ENCODE measurements at places on chromosomes 6 and 20. TPM values are rescaled to one million over a fixed set of nuclear protein-coding genes. Genes with fewer than 3 reads are reported as not detected.
A peak's percentile ranks its signal among the peaks of the same experiment; 100 is the strongest.

DNA sequence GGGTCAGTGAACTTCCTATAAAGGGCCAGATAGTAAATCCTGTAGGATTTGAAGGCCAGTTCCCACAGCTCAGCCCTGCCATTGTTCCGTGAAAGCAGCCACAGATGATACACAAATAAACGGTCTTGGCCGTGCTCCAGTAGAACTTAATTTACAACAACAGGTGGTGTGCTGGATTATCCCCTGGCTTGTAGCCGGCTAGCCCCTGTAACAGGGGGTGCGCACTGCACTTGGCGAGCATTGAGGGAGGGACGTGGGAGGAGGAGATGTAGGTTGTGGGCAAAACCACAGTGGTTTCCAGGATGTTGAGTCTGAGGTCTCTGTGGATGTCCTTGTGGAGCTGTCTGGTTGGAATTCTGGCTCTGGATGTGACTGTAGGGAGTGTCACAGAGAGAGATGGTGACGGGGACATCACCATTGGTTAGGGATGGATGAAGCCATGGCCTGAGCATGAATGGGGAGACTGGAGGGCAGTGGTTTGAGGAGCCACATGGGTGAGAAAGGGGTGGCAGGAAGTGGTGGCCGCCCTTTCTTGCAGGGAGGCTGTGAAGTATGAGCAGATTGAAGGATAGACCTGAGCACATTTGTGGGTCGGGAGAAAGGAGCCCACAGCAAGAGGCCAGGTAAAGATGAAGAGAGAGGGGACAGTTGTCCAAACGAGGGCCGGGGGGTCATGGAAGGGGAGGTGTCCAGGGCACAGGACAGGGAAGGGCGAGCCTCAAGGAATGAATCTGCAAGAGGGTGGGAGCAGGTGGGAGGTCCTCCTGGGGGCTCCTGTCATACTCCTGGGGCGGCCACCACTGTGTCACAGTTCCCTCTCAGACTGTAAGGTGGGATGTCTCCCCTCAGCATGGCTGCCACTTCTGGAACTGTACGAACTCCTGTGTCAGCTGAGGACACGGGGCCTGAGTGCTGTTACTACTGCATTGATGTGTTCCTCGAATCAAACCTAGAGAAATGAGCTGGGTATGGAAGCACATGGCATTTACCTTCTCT, 53.6 kb downstream of the CDH26 start:
- DNase-seq, result no peak

GRCh38 chr6:163691049-163691448, 276.5 kb downstream of the QKI start:
- DNase-seq, result no peak

DNA sequence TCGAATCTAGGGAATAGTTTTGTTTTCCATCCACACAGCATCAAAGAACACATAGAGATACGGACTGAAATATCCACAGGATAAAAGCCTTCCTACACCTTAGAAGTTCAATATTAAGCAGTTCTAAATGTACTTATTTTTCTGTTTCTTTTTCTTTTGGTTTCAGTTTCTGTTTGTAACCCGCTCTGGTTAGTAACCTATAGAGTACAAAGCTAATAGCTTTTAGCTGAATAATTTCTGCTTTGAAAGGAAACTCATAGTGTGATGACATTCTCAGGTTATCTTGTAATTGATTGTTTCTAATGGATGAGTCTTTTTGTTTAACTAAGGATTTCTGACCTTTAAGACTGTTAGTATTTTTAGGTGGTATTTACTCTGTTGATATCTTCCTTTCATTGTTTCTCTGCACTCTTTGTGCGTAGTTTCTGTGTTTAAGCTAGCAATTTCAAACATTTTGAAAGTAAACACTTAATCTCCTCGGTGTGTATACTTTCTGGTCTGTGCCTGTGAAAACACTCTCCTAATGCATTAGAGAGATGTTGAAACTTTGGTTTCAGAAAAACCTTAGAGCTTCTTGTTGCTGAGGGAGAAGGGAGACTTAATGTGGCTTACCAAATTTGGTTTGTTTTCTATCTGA, 385.5 kb downstream of the HDGFL1 start:
- peak; percentile 49 for DNase-seq

- DNase-seq, result no peak
Measured at GRCh38 chr20:62409931-62410745, 3.1 kb upstream of the CABLES2 start.

GRCh38 chr6:79377888-79378348, 143.4 kb upstream of the HMGN3 start:
- no peak for DNase-seq

DNA sequence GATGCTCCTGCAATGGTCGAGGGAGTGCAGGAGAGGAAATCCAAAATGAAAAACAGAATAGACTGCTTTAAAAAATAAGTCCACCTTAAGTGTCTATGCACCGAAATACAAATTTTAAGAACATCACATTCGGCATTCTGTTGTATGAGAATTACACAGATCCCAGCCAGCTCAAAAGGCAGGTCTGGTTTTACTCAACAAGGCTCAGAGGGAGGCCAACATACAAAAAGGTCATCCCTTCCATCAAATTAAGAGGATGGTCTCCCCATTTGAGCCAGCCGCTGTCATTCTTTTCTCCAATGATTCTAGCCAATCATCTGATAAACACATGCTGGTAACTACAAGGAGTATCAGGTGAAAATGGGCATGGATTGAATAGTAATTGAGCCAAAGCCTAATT, 7.9 kb downstream of the ATXN1 start:
- DNase-seq, result no peak

DNA sequence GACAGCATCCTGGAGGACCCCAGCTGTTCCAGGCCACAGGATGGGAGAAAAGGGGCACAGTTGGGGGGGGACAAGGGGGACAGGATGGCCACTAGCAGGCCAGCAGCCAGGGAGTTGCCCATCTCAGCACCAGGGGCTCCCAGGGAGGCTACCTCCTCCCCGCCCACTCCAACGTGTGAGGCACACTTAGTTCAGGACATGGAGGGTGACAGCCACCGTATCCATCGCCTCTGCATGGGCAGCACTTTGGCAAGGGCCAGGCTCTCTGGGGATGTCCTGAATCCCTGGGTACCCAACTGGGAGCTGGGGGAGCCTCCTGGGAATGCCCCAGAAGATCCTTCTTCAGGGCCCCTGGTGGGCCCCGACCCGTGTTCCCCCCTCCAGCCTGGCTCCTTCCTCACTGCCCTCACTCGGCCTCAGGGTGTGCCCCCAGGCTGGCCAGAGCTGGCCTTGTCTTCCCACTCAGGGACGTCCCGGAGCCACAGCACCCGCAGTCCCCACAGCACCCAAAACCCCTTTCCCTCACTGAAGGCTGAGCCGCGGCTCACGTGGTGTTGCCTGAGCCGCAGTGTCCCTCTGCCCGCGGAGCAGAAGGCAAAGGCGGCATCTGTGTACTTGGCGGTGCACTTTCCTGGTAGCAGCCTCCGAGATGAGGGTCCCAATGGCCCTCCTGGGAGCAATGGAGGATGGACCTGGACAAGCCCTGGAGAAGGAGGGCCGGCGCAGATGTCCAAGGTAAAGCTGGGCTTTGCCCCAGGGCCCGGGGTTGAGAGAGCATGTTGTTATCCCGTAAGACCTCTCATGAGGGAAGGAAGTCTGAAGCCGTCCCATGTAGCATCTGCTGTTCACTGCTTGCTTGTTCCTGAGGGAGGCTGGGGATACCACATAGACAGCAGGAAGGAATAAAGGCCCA, 30.7 kb downstream of the ZNF831 start:
- no peak for DNase-seq

ALDH5A1 gene
- polyA plus RNA-seq, result 0.48 TPM

DNA sequence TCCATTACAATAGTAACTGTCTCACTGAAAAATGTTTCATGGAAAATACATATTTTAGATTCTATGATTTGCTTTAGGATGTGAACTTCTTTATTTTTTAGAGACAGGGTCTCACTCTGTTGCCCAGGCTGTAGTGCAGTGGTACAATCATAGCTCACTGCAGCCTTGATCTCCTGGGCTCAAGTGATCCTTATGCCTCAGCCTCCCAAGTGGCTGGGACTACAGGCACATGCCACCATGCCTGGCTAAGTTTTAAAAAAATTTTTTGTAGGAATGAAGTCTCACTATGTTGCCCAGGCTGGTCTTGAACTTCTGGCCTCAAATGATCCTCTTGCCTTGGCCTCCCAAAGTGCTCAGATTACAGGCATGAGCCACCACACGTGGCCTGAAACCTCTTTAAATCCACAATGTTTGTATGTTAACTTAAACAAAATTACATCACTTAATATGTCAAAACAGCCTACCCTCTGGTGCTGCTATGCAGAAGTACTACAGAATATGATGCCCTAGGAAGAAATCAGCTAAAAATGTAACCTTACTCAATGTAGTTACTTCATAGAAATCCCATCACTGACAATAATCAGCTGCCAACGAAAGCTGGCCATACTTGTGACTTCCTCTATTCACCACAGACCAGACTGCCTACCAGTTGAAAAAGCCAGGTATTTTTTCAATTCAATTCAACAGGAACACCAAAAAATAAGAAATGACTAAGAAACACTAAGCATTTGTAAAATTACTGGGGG, 17.6 kb downstream of the EEF1A1 start:
- DNase-seq, result no peak

GRCh38 chr6:109325400-109325801, 56.9 kb downstream of the CD164 start:
- no peak for DNase-seq

TMEM170B gene
- polyA plus RNA-seq, result 0.10 TPM

GRCh38 chr20:63160641-63161175, 55.2 kb downstream of the YTHDF1 start:
- DNase-seq, result no peak

DNA sequence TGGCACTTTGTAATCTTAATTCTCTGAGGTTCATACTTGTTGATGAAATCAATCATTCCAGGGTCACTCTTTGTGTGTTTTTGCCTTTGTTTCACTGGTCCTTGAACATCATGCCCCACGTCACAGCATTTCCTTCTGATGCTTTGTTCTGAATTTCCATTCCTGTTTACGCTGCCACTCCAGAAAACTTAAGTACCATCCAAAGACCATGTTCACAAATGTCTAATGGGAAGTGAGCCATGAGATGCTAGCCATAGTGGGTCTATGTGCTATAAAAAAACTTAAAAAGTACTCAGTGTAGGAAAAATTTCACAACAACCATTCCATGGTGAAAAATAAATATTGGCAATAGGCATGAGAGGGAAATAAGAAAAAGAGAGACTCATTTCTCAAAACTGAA, 232.0 kb downstream of the IBTK start:
- no peak for DNase-seq

Measured in IMR-90 (cell line).